ENCODE measurements at places on chromosomes 3 and 15.

- DNase-seq, result no peak
These were observed 43.6 kb upstream of the CTSH start for GRCh38 chr15:78988361-78988911.

DNA sequence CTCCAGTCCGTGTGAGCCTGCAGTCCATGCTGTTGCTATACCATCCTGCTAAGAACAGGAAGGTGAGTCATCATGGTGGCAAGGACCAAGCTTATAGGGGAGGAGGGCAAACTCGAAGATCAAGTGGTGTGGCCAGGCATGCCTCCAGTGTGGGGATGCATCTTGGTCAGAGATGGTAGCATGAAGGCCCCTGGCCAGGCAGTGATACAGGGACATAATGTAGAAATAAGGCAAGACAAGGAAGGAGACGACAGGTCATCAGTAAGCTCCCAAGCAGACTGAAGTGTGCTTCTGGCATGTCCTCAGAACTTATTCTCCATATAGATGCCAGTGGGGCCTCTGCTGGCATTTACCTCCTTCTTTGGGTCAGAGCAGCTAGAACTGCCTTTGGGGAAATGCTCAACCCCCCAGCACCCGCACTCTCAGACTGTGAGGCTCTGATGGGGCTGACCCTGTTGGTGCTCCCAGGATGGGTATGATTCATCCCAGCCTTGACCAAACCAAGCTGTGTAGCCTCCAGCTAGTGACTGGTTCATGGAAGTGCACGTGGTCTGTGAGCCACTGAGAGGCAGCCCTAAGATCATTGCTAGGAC is 52.5 kb upstream of the ATP2B2 start:
- DNase-seq, result no peak

- DNase-seq, result no peak
These were observed 207.5 kb upstream of the ADAMTS9 start for GRCh38 chr3:64895106-64895990.

DNA sequence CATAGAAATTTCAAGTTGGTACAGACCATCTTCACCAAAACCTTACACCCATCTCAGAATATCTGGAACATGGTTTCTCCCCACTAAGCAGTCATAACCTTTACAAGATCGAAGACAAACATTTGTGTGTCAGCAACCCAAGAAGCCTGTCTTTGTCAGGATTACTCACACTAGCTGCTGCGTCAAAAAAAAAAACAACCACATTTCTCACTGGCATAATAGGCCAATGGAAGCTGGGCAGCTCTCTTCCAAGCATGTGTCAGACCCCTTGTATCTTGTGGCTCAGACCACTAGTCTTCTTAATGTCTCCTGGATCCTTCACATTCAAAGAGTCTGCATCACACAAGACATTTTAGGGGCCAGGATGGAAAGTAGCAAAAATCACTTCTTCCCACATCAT is 266.9 kb upstream of the IGF1R start:
- DNase-seq, result no peak

DNA sequence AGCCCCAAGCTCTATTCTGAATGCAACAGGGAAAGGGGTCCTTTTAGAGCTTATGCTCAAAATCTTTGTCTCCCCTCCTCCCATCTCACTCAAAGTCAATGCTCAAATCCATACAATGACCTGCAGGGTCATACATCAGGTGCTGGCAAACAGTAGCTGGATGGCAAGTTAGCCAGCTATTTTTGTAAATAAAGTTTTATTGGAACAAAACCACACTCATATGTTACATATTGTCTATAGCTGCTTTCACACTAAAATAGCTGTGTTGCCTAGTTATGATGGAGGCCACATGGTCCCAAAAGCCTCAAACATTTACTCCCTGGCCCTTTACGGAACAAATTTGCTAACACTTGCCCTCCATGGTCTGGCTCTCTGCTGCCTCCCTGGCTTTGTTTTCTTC is 1.8 kb upstream of the FAN1 start:
- no peak for DNase-seq

Measured in stimulated activated CD4-positive, alpha-beta T cell treated with anti-CD3 and anti-CD28 coated beads, Interleukin-1b, Interleukin-23, amount 100 ng/mL, for 24 hours (primary cell).